ENCODE measurements at places on chromosomes 7 and 10.

DNA sequence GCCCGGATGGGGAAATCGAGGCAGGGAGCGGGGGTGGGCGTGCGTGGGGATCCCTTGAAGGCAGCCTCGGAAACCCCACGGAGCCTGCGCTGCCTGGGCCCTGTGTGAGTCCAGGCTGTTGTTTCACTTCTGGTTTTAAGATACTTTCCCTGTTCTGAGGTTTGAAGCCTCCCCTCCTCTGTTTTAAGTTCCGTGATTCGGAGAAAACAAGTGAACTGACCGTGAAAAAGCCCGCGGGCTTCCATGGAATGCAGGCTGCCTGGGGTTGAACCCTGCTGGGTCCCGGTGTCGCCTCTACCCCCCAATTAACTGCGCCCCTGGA, 401 bp downstream of the LRRC27 start:
- DNase-seq: no peak

DNA sequence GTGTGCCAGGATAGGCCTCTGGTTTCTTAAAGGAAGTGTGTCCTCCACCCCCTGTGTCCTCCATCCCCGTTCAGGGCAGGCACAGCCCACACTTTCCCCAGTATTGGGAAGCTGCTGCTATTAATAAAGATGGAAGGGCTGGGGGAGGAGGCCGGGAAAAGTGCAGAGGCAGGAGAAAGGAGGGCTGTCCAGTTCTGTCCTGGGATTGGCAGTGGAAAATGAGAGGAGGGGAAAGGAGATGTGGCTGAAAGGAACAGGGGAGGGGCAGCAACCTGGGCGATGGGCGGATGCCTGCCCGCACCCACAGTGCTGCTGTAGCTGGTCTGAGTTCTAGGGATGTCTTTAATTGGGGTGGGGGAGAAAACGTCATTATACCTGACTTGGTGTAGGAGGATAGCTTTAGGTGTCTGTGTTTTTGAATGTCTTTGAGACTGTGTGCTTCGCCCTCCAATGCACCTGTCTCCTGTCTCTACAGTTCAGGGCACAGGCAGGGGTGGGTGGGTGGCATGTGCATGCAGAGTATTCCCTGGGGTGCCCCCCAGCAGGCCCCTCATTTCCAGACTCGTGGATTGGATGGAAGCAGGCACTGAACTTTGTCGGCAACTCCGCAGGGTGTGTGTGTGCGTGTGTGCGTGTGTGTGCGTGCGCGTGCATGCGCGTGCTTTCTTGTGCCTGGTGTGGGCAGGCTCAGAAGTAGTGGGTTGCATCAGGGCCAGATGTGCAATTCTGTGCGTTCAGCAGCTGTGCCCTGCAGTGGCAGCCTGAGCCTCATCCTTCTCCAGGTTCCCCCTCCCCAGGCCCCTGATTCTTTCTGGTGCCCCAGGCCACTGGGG, 2.5 kb downstream of the TRIM8 start:
- DNase-seq: no peak

DNA sequence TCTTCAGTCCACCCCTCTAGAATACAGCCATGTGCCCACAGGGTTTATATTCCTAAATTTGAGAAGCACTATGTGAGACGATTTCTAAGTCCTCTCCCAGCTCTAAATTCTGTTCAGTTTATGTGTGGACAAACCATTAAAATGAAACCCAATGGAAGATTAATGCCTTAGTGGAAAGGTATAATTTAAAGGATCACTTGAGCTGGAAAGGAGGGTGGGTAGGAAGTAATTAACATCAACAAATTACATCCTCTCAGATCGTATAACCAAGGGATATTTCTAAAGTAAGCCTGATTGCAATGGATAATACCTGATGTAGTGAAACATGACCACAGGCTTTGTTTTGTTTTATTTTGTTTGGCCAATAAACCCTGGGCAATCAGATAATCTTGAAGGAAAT, 511.0 kb upstream of the COBL start:
- no peak for DNase-seq

DNA sequence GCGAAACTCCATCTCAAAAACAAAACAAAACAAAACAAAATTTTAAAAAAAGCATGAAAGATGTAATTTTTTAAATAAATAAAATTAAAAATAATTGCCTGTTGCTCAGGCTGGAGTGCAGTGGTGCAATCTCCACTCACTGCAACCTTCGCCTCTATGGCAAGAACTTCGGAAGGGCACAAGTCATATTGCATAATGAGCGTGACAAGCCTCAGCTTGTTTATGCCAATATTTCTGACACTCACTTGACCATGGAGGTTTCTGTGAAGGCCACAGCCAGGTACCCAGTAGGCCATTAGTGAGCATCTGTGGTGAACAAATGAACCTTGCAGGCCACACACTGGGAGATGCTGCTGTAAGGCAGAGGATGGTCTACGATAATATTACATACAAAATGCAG, 106.1 kb upstream of the KMT2C start:
- DNase-seq: no peak

DNA sequence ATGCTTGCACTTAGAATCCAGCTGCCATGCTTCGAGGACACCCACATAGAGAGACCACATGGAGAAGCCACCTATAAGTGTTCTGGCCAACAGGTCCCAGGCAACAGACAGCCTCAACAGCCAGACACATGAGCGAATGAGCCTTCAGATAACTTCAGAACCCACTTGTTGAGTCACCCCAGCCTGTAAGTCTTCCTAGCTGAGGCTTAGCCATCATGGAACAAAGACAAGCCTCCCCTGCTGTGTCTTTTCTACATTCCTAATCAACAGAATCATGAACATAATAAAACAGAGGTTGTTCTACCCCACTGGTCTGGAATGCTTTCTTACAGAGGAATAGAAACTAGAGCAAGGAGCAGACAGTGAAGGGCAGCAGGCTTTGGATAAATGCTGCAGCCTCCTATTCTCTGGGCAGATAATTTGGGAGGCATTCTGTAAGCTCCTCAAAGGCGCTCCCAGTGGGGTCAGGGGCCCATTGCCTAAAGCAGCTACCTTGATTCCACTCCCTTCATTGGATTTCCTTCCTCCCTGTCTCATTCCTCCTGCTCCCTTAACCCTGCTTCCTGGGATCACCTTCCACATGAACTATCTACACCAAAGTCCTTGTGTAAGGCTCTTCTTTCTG, 4.6 kb downstream of the TLL2 start:
- DNase-seq: no peak

DNA sequence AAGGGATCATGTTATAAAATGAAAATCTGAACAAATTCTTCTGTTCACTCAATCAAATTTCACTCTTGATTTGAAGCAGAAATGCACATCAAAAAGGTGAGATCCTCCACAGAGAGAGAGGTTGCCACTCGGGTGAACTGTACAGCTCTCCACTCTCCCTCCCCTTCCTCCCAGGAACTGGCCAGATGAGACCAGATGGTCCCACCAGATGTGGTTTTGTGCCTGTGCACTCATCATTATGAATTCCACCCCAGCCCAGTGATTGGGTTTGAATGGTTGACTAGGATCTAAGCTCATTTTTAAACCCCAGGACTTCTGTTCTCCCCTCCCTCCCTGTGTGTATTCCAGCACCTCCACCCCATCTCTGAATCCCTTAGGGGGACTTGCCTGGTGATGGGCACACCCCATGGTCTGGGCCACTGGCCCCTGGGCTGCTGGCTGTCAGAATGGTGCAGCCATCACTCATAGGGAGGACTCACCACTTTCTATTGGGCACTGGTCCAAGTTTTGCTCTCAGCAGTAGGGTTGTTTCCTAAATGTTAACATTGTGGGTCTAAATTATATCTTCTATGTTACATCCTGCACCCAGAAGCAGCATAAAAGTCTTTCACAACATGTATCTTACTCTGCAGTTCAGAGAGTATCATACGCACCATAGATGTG, 393.1 kb downstream of the TNS3 start:
- DNase-seq: no peak

DNA sequence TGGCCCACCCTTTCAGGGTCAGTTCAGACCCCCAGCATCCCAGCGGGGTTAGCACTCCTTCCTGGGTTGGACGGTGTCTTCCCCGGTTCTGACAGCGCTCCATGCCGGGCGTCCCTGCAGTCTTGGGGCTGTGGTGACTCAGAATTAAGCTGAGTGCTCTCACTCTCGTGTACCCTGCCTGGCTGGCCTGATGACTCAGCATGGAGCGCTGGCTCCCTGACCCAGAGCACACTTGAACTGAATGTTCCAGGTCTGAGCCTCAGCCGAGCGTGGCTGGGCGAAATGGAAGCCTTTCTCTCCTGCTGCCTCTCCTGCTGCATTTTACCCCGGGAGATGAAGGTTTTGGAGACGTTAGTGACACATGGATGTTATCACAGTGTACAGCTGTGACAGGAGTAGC, 7.1 kb downstream of the BAG3 start:
- no peak for DNase-seq

GRCh38 chr10:106576534-106576933, 588.0 kb downstream of the SORCS1 start:
- no peak for DNase-seq

DNA sequence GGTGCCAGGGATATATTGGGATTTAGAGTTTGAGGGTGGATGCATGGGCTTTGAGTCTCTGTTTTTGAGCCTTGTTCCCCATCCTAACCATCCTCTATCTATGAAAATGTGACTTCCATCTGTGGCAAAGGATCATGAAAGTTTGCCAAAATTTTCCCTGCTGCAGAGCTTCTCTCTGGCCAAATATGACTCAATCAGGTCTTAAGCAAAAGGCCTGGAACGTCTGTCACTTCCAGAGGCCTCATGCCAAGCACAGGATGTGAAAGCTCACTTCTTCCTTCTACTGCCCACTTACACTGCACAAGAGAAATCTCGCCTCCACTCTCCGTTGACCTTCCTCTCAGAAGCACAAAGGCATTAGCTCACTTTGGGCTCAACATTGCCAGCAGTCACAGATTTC, 696.9 kb upstream of the NRP1 start:
- no peak for DNase-seq

DNA sequence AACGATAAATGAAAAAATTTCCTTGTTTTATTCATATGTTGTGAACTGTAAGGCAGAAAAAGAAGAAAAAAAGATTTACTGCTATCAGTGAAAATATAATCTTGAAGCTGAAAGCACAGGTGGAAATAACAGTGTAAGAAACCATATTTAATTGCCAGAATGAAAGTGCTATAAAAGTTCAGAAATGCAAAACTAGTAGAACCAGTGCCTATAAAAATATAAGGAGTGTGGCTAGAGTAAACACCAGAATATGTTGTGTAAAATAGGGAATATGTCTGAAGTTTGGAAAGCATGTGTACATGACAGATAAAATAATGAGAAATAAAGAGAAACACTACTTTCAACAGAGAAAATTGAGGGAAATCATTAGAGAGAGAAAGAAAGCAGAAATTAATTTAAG, 350.5 kb upstream of the NPSR1 start:
- no peak for DNase-seq

GRCh38 chr10:103668351-103669242, 175.1 kb downstream of the NEURL1 start:
- DNase-seq: no peak

GRCh38 chr10:26326851-26327250, 110.3 kb downstream of the GAD2 start:
- no peak for DNase-seq

DNA sequence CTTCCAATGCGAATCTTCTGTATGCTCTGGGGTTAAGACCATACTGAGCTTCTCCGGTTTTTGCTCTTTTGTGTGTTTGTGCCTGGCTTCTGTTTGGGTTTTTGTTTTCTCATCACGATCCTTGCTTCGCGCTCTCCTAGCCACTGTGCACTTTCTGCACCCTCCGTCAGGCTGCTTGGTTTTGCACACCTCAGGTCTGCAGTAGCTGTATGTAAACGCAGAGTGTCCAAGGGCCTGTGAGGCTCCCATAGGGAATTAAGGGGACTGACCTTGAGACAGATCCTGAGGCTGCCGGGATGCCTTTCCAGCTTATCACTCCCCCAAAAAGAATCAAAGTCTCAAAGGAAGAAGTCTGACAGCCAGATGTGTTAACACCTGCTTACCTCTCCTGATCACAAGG, 95.2 kb downstream of the PROSER2 start:
- DNase-seq: no peak

DNA sequence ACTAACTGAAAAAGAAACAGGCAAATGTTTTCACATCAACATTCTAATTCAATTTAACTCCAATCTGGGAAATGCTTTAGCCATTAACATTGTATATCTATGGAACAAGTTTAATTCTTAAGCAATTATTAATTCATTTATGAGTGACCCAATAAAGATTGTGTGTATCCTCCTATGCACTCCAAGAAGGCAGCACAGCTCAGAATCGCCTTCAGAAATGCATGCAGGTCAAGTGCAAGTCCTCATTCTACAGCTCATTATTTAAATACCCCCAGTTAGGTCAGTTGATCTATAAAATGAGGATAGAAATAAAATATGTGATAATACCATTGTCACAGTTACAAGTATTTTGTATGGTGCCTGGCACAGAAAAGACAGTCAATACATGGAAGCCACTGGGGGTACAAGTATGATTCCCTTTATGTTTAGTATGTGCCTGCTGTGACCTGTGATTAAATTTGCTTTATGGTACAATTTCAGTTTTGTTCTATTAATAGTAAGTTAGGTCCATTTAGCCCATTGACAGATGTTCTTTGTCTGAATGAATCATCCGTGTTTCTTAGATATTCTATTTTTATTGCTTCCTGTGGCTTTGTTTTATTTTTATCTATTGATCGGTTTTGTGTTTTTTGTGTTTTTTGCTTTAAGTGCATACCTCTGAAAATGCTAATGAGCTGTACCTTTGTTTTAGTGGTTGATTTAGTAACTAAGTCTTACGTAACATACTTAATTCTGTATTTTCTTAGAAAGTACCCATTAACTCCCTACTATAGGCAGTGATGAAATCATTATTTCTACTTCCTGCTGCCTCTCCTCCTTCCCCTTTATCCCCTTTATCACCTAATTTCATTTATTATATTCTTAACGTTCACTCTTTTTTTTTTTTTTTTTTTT, 42.8 kb downstream of the CPXM2 start:
- no peak for DNase-seq

DNA sequence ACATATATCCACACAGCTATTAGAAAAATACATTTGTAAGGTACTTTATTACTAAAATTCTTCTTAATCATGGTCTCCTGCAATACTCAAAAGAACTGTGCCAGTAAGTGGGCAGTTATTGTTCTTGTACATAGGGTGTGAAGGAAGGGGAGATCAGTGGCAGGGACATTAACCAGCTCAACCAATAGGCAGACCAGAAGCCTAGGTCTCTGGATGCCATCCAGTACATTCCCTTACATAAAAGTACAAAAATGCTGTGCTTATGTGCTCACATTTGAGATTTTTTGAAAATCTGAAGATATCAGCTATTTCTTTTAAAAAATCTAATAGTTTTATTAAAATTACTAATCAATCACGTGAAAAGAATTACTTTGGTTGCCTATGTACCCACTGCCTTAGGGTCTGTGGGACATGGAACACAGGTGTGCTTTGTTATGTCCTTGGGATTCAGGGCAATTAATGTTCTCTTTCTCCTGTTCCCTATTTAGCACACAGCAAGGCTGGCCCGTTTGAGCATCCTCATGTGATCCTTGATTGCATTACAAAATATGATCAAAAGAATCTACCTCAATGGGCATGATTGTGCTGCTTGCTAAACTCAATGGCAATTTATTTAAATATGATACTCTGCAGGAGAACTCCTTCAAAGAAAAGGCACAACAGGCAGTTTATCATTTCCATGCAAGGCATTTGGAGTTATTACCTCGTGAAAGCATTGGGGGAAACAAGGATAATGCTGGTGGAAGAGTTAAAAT, 22.7 kb downstream of the TWIST1 start:
- no peak for DNase-seq

- no peak for DNase-seq
Observed at GRCh38 chr7:8386926-8387550, 46.4 kb upstream of the NXPH1 start.

- DNase-seq: no peak
Observed at GRCh38 chr7:68807666-68808065, 790.6 kb upstream of the AUTS2 start.

Measured in cortex of kidney (tissue), 1 donor.